Inflammatory macrophage (primary cell): ENCODE measurements at places on chromosomes 7 and 10.

DNA sequence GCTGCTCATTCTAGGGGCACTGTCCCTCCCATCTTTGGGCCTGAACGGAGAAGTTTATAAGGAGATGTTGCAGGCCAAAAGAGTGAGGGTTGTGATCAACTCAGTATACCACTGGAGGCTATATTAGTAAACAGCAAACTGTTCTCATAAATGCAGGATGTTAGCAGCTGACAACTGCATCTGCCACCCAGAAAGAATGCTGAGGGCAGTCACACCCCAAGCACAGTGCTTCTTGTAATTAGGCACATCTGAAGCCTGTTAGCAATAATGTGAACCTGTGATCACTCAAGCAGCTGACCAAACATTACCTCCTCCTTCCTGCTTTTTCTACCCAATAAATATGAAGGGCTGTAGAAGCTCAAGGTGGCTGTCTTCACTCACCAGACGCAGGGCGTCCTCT lies 38.4 kb upstream of the ZNF138 start:
- no peak for DNase-seq

GRCh38 chr7:91573405-91573804 lies 307.1 kb downstream of the MTERF1 start:
- DNase-seq: no peak

- DNase-seq: peak; percentile 5
Observed at GRCh38 chr10:69721690-69722310, 79.9 kb upstream of the COL13A1 start.

- DNase-seq: no peak
Observed at GRCh38 chr10:29227201-29227600, 61.7 kb upstream of the LYZL1 start.

- peak; percentile 99 for DNase-seq
Observed at GRCh38 chr7:12686891-12687717, at the start of gene ARL4A. TSS of gene ARL4A (plus strand) at chr7:12687633. CDS start at chr7:12688255, 622 bp downstream.

- no peak for DNase-seq
Observed at GRCh38 chr10:101831169-101831811, 12.3 kb downstream of the KCNIP2 start.

GRCh38 chr7:93821463-93821862 lies 69.1 kb downstream of the TFPI2 start:
- no peak for DNase-seq

GRCh38 chr10:13335881-13336280 lies 12.2 kb downstream of the SEPHS1 start:
- DNase-seq: no peak

DNA sequence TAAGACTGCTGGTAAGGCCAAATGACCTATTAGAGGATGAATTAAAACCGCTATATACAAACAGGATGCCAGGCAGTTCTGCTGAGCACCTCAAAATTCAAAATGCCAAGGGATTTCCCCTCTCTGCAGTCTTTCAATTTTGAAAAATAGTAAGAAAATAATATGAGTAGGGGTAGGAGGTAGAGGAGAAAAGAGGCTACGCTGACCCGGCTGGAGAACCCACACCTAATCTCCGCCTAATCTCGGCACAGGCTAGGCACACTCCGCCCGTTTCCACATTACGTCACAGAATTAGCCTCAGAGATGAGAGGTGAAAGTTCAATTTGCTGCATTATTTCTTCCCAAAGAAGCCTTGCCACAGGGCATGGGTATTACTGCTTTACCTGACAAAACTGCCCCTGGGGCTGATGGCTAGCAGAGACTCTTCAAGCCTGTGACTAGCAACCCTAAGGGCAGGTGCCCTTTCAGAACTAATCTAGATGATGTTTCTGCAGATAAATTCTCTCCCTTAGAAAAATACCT lies 21.3 kb upstream of the SPOCK2 start:
- no peak for DNase-seq
